ENCODE measurements at places on chromosomes 7 and 10.

- DNase-seq: no peak
These were observed 249.5 kb downstream of the LRRTM3 start for GRCh38 chr10:67175354-67175753.

GRCh38 chr7:78041423-78041822 lies 242.8 kb downstream of the PHTF2 start:
- no peak for DNase-seq

DNA sequence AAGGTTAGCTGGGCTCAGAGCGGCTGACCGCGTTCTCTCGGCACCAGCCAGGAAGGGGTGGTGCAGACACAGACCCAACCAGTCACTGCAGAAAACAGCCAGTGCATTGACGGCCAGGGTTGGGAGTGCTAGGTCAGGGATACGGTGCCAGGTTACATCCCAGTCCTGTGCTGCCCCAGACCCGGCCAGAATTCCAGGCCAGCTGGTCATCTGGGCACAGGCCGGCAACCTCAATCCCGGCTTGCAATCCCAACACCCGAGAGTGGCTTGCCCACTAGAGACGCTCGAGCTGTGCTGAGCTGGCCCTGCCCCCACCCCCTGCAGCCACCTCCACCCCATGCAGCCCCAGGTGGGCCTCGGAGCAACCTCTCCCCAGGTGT lies 3.8 kb downstream of the PRAP1 start:
- DNase-seq: no peak

- no peak for DNase-seq
These were observed 126.9 kb upstream of the KLF6 start for GRCh38 chr10:3911713-3912442.

DNA sequence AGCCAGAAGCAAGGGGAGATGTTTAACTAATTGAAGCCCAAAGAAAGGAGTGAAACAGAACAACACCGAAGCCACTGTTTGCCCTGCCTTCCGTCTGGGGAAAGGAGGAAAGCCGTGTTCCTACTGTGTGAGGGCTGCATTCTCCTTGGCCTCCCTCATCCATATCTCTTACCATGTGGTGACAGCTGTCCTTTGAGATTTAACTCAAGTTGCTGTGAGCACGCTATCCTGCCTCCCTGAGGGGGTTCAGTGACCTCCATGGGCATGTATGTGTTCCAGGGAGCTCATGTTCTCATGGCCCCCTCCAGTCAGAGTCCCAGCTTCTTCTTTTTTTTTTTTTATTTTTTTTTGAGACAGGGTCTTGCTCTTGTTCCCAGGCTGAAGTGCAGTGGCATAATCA lies 26.2 kb upstream of the CRHR2 start:
- DNase-seq: no peak

DNA sequence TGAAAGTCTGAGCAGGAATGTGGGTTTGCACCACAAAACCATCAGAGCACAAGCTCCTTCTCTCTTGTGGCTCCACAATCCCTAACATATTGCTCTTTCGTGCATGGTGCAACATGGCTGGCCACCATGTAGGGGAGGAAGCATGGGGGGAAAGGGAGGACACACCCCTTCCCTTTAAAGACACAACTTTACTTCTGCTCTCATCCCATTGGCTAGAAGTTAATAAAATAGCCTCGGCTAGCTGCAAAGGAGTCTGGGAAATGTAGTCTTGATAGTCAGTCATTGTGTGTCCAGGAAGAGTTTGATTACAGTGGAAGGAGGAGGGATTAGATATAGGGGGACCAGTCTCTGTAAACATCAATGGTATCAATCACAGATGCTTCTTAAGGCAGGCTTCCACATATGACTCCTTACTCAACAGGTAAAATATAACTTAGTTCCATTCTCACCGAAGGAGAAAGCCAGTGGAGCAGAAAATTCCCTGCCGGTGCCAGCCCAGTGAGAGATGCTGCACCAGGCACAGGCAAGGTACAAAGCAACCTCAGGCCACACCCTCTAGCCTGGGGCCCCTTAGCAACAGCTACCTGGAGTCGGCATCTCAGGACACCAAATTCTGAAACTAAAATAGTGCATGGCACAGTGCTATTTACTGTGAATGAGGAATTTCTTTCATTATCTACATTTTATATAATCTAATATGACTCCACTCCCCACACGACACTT lies 124.7 kb upstream of the CTBP2 start:
- no peak for DNase-seq

DNA sequence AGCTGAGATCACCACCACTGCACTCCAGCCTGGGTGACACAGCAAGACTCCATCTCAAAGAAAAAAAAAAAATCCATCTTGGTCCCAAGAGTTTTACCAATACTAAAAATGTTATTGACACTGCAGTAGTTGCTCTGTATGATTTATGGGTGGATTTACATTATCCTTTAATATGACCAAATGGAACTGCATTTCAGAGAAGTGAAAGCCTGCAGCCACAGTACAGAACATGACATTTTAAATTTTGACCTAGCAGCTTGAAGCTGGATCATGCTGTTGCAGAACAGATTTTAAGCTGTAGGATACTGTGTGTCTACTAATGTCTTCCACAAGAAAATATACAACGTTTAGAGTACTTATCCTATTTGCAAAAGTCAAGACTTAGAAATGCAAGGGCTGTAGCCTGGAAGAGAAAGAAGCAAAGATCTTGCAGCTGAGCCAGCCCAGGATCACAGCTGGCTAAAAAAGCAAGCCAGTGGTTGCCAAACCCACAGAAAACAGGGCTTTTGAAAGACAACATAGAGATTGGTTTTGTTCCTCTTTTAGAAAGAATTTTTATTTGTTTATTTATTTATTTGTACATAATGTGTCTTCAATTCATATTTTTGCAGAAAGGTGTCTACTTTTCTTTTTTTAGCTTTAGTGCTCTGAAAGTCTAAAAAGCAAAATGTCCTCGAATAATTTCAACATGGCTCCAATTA lies 55.2 kb upstream of the WNT16 start:
- no peak for DNase-seq

- no peak for DNase-seq
These were observed 610.0 kb downstream of the KCNMA1 start for GRCh38 chr10:77027576-77027975.

- DNase-seq: no peak
These were observed 14.6 kb downstream of the SND1 start for GRCh38 chr7:127666602-127667001.

- DNase-seq: no peak
These were observed 640.2 kb downstream of the ARL4A start for GRCh38 chr7:13327669-13328068.

- no peak for DNase-seq
These were observed 3.5 kb upstream of the SNX8 start for GRCh38 chr7:2317556-2318293.

- DNase-seq: no peak
These were observed 6.2 kb upstream of the HOXA11 start for GRCh38 chr7:27191161-27191731.

- DNase-seq: no peak
These were observed 65.3 kb downstream of the VCL start for GRCh38 chr10:74063256-74063655.

- peak; percentile 67 for DNase-seq
These were observed 175.4 kb downstream of the ARID5B start for GRCh38 chr10:62076891-62077290.

GRCh38 chr7:101736084-101736483 lies 81.3 kb upstream of the CUX1 start:
- DNase-seq: no peak

Measured in kidney epithelial cell (primary cell).